ENCODE measurements at places on chromosomes 2 and 18.

GRCh38 chr2:144511937-144512336 is 8.0 kb downstream of the ZEB2 start:
- no peak for DNase-seq

- no peak for DNase-seq
These were observed 82.7 kb downstream of the ORC4 start for GRCh38 chr2:147937744-147938349.

GRCh38 chr2:236744281-236744705 is 174.7 kb downstream of the ACKR3 start:
- no peak for DNase-seq

DNA sequence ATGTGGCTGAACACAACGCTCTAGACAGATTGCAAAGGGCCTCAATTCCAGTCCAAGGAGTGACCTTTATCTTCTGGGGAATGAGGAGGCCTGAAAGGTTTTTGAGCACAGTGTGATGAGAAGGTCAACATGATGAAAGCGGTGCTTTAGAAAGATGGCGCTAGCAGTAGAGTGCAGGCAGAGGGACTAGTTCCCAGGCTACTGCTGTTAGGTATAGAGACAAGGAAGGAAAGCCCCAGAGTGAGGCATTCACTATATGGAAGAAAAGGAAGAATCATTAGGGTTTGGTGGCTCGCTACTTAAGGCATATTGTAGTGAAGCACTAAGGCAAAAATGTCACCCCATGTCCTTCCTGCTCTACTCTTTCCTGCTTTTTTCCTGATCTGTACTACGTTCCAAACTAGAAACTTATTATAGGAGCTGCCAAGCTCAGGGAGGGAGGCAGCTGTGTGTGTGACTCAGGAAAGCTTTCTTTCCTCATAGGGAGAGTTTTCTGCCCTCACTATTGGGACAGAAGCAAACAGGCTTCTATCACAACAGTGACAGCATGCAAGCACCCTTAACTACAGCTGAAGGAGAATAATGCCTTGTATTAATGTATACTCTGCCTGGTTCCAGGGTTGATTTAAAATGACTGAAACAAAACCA is 160.8 kb upstream of the CAVIN2 start:
- DNase-seq, result no peak

- no peak for DNase-seq
These were observed 105.6 kb downstream of the PRPF40A start for GRCh38 chr2:152611458-152612231.

DNA sequence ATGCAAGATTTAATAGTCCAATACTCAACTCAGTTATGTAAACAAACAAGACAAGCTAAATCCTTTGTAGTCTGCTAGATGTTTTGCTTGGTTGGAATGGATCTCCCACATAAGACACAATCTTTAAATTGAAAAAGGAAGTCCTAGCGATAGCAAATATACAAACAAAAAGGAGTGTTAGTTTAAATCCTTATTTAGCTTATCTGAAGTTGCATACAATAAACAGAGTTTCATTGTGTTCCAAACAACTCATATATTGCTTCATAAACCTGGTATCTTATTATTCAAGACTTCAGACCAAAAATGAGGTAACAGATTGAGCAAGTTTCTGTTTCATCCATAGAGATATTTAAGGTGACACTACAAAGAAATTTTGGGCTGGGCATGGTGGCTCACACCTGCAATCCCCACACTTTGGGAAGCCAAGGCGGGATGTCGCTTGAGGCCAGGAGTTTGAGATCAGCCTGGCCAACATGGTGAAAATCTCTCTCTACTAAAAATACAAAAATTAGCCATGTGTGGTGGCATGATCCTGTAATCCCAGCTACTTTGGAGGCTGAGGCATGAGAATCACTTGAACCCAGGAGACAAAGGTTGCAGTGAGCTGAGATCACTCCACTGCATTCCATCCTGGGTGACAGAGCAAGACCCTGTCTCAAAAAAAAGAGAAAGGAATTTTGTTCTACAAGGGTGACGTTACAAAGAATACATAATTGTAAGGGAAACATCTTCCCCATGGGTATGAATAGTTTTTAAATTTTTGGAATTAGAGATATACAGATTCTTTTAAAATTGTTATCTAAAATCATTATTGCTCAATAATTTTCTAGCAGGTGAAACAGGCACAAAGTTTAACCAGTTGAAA is 150.5 kb upstream of the L3MBTL4 start:
- DNase-seq, result no peak

DNA sequence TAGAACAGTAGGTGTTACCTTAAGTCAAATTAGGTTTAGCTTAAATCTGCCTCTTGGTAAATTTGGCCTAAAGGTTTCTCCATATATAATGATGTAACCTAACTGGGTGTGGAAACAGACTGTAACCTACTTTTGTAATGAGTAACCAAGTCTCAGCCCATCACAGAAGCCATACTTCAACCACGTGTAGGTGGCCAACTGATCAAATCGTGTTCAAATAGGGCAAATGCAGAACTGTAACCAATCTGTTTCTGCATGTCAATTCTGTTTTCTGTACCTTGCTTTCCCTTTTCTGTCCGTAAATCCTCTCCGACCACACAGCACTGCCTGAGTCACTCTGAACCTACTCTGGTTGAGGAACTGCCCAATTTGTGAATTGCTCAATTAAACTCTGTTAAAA is 34.0 kb upstream of the PLA2R1 start:
- DNase-seq, result no peak

GRCh38 chr2:22361571-22361970 is 1023.4 kb upstream of the KLHL29 start:
- no peak for DNase-seq

GRCh38 chr2:233413046-233413445 is 58.8 kb downstream of the DGKD start:
- DNase-seq, result no peak

GRCh38 chr2:236833501-236834073 is 252.1 kb upstream of the COPS8 start:
- DNase-seq, result no peak

- DNase-seq, result no peak
These were observed 5.1 kb upstream of the MBD2 start for GRCh38 chr18:54229421-54230059.
